ENCODE measurements at places on chromosomes 7 and 10.

- DNase-seq: no peak
Observed at GRCh38 chr7:49244543-49244942, 320.2 kb downstream of the CDC14C start.

GRCh38 chr7:6257675-6258074 lies 14.7 kb downstream of the CYTH3 start:
- DNase-seq: no peak

- DNase-seq: no peak
Observed at GRCh38 chr7:82194016-82194643, 249.4 kb downstream of the CACNA2D1 start.

- no peak for DNase-seq
Observed at GRCh38 chr10:52542906-52543305, 228.8 kb downstream of the DKK1 start.

DNA sequence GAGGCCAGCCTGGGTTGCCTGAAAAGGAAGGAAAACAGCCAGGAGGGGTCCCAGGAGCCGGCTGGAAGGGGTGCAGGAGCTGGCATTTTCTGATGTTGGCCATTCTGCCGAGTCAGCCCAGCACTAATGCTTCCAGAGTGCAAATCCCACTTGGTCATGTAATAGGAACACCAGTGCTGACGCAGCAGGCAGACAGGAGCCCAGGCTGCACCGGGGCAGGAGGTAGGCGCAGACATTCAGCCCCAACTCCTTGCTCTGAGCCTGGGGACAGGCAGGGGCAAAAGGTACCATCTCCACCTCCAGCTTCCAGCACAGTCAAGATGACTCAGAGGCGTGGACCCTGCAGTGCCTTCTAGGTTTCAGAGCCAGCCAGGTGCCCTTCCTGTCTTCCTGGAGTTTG lies 10.2 kb upstream of the YWHAG start:
- DNase-seq: no peak

DNA sequence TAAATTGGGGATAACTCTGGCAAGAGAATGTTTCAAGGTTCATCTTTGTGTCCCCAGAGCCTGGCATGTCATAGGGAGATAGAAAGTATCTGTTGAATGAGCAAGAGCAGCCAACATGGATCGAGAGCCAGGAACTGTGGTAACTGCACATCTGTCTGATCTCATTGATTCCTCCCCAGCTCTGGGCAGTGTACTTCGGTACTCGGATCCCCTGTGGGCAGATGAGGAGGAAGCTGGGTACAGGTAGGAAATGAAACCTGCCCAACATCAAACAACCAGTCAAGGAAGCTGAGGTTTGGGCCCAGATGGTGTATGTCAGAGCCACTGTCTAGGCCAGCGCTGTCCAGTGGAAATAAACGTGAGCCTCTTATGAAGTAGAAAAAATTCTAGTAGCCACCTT lies 76.4 kb downstream of the GRK5 start:
- DNase-seq: no peak

DNA sequence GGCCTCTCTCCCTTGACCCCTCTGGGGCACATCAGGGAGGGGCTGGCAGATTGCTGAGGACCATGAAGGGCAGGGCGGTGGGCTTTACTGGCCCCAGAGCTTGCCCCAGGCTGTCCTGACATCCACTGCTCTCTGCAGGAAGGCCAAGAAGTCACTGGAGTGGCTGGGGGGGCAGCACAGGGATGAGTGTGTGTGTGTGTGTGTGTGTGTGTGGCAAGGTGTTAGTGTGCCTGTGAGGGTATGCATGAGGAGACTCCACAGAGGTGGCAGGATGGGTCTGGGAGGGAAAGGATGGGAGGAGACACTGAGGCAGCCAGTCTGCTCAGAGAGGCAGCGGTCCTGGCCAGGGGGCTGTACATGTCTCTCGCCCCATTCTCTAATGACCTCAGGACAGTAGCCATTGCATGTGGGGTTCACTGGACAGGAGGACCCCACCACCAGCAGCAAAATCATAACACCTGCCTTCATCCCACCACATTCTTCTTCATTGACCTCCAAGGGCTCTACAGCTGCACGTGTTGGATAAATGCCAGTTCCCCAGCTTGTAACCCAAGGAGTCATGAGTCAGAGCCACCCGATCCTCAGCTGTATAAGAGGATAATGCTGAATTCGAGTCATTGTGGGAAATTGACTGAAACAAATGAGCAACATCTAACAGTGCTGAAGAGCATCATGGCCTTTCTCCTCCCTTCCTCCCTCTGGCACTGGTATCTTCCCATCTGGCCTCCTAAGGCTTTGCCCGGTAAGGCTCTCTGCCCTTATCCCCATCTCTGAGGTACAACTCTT lies 720.5 kb downstream of the GRID1 start:
- DNase-seq: no peak

DNA sequence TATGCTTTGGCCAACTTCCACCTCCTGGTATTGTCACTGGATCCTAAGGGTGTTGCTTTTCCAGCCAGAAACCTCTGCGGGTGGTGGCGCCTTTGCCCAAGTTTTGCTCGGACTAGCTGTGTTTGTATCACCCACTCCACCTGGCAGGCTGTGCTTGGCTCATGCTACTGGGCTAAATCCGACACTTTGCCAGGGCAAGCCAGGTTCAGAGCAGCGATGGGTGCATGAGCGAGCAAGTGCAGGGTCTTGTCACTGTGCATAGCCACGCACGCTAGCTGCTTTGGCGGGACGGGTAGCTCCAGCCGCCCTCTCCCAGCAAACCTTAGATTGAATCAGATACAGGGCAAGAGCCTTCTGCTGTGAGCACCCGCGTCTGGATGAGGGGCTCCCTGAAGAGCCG lies 737.5 kb downstream of the PCDH15 start:
- DNase-seq: no peak

- no peak for DNase-seq
Observed at GRCh38 chr7:2110610-2111396, 121.9 kb downstream of the MAD1L1 start.

GRCh38 chr7:24733414-24734060 lies 23.7 kb downstream of the GSDME start:
- no peak for DNase-seq

- DNase-seq: no peak
Observed at GRCh38 chr7:155062411-155062810, 7.7 kb upstream of the HTR5A start.

GRCh38 chr10:76769161-76769560 lies 868.4 kb downstream of the KCNMA1 start:
- no peak for DNase-seq

- no peak for DNase-seq
Observed at GRCh38 chr7:2477447-2478398, 1.5 kb upstream of the GRIFIN start.

GRCh38 chr7:152462995-152463708 lies 27.3 kb upstream of the KMT2C start:
- no peak for DNase-seq

- DNase-seq: no peak
Observed at GRCh38 chr10:98006266-98006665, 24.2 kb downstream of the CRTAC1 start.

- DNase-seq: no peak
Observed at GRCh38 chr10:124624895-124625294, 119.3 kb downstream of the FAM53B start.

DNA sequence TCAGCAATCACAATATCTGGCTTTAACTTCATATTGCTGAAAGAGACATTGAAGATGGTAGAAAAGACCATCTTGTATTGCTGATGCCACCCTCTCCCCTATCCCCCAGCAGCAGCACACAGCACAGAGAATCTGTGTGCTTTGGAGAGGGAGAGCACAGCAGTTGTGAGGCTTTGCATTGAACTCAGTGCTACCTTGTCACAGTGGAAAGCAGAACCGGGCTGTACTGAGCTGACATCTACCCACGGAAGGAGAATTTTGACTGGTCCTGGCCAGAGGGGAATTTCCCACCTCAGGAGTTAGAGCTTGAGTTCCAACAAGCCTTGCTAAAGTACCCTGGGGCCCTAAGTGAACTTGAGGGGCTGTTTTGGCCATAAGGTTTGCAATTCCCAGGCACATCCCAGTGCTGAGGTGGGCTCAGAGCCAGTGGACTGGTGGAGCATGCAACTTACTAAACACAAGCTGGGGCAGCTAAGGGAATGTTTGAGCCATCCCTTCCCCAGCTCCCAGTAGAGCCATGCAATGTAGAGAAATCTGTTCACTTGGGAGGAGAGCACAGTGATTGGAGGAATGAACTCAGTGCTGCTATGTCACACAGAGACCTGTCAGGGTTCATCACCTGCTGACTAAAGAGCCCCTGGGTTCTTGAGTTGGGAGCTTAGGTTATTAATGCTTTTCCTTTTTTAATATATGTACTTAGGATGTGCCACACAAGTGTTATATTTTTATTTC lies 62.1 kb downstream of the OR13A1 start:
- no peak for DNase-seq

DNA sequence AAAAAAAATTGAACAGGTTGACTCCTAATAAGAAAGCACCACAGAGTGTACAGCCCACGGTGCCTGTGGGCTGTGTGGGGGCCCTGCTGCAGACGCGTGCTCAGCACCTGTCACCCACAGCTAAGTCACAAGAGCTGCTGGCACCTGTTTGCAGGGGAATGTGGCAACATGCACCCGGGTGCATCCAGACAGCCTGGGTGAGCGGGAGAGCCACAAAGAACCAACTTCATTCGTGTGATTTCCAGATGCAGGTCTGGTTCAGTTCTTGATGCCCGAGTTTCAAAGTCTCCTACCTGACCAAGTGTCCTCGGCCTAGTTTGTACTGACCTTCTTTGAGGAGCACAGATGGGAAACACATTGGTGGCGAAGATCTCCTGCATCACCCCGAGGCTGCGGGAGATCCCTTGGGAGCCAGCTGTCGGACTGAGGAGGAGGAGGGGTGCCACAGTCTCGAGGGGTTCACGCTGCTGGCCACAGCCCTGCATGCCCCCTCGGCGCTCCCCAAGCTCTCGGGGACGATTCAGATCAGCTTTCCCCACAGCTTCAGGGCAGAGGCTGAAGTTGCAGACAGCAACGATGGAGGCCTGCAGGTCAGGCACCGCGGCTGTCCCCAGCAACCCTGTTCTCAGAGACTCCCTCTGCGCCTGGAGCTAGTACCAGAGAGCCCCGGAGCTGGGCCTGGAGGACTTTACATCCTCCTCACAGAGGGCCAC lies 35.3 kb downstream of the AMZ1 start:
- no peak for DNase-seq

DNA sequence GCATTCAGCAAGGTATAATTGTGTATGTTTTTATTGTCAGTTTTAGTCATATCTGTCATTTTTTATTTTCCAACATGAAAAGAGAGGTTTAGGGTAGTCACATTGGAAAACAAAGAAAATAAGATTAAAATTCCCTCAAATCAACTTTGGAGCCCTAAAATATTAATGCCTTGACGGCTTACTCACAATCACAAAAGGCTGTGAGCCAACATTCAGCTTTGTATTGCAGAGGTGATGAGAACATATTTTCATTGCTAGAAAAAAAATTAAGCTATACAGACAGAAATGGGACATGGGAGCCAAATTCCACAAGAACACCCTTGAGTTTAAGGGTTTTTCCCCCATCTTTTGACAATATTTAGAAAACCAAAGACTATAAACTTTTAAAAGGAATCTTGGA lies 30.2 kb downstream of the CALD1 start:
- no peak for DNase-seq

DNA sequence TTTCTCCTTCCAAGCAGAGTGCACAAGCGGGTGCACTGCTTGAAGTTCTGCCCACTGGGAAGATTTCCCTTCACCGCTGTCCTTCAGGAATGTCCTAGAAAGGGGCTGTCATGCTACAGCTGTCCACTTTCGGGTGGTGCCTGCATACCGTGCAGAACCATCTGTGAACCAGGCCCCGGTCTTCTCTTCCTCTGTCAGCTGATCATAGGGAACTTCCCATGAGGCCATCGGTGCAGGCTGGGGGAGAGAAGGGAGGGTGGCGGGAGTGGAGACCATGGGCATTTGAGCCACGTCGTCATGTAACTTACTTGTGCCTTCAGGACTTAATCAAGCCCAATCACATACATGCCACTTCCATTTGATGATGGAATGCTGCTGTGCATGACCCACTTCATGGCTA lies 111.6 kb downstream of the NKX6-2 start:
- DNase-seq: no peak

GRCh38 chr10:123166618-123167017 lies 12.4 kb downstream of the BUB3 start:
- no peak for DNase-seq

DNA sequence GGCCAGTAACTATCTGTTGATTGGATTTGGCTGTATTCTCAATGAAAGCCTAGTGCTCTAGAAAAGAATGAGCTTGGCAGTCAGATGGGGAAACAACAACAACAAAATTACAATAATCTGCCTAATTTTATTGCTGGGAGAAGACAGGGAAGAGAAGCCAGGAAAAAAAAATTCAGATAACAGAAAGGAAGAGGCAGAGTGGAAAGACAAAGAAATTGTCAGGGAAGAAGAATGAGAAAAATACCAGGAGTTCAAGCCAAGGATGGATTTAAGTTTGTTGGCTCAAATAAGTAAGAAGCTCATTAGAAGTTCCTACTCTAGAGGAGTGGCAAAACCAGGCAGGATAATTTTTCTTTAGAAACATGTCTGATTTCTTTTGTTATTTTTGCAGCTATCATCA lies 45.9 kb upstream of the PRKG1 start:
- no peak for DNase-seq

GRCh38 chr10:3774814-3775695 lies 10.0 kb downstream of the KLF6 start:
- no peak for DNase-seq

- no peak for DNase-seq
Observed at GRCh38 chr7:132252793-132253100, 323.5 kb downstream of the PLXNA4 start.

DNA sequence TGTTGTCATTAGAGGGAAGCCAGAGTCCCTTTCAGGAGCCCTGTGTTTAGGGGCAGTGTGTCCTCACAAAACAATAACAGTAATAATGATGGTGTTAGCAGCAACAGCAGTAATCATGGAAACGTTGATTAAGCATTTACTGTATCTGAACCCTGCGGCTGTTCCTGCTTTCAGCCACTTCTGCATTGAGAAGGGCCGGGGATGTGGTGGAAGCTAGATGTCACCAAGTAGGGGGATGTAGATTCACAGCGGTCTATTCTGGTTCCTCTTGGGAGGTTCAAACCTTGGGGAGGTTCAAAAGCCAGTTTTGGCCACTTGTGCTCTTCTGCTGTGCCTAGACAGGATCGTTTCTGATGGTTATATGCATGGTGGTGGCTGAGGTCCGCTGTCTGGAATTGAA lies 44.8 kb downstream of the PRPF18 start:
- no peak for DNase-seq

DNA sequence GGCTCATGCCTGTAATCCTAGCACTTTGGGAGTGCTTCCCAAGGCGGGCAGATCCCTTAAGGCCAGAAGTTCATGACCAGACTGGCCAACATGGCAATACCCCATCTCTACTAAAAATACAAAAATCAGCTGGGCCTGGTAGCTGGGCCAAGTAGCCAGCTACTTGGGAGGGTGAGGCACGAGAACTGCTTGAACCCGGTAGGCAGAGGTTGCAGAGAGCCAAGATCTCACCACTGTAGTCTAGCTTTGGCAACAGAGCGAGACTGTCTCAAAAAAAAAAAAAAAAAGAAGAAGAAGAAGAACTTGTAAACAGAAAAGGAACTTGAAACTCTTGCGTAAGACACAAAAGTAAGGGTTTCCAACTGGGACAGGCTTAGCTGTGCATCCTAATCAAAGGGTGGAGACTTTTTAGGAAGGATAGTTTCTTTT lies 5.6 kb upstream of the IFIT2 start:
- DNase-seq: no peak

GRCh38 chr10:116888380-116889055 lies 39.2 kb downstream of the ENO4 start:
- no peak for DNase-seq

GRCh38 chr7:117130262-117130661 lies 177.0 kb downstream of the ST7 start:
- DNase-seq: no peak
